ENCODE measurements at places on chromosomes 1 and 21.

GRCh38 chr1:167322483-167322882 is 101.8 kb downstream of the POU2F1 start:
- DNase-seq, result no peak

- DNase-seq, result no peak
These were observed 16.5 kb downstream of the CLDN19 start for GRCh38 chr1:42723511-42723910.

DNA sequence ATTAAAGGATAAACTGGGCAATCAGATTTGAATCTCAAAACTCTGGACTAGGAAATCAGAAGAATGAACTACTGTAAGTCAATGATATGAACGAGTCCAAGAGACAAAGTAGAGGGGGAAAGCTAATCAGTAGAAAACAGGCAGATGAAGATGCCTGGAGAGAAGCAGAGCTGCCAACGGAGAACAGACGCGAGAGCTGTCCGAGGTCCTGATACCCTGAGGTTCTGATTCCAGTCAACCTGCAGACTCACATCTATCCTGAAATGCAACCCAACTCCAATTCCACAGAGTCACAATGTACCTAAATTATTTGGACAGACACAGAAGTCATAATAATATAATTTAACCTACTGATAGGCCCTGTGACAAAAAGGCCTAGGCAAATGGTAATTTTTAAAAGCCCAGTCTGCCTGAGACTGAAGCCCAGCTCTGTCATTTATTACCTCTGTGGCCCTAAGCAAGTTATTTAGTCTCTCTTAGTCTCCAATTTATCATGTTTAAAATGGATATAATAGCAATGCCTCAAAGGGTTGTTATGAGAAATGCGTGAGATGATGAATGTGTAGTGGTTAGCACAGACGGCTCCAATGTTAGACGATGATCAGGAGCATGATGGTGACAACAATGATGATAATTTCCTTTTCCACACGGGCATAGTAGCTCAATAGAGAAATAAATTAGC is 33.4 kb downstream of the RGS7 start:
- no peak for DNase-seq

DNA sequence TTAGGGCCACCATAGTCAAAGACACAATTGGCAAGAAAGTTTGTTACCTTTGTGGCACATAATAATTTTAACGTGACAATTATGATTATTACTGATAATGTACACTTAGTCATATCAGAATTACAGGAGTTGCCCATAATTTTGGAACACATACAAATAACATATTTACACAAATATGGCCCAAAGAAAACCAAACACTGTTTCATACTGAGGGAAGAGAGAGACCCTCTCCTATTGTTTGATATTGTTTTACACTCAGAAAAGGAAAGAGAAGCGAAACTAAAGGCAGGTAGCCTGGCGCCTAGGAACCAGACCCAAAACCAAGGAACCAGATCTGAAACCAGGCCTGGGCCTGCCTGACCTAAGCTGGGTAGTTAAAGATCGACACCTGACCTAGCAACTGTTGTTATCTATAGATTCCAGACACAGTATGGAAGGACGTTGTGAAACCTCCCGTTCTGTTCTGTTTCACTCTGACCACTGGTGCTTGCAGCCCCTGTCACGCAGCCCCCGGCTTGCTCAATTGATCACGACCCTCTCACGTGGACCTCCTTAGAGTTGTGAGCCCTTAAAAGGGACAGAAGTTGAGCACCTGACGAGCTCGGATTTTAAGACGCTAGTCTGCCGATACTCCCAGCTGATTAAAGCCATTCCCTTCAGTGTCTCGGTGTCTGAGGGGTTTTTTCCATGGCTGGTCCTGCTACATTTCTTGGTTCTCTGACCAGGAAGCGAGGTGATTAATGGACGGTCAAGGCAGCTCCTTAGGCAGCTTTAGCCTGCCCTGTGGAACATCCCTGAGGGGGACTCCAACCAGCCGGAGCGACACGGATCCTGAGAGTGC is 27.9 kb downstream of the C1orf115 start:
- no peak for DNase-seq

DNA sequence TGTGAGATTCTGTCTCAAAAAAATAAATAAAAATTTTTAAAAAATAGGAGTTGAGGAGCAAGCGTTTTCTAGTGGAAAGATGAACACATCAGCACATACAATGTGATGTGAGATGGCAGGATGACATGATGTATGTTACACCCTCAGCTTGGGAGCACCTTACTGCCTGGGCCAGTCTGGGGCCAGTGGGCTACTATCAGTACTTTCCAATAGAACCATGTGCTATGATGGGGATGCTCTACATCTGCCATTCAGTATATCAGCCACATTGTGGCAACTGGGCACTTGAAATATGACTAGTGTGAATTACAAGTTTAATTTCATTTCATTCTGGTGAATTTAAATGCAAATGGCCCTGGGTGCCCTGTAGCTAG is 156.0 kb downstream of the PGBD5 start:
- DNase-seq, result no peak
